Activated CD4-positive, alpha-beta T cell treated with anti-CD3 and anti-CD28 coated beads for 24 hours (primary cell): ENCODE measurements at places on chromosomes 12 and 14.

GRCh38 chr12:104691721-104692556 lies 235.2 kb downstream of the CHST11 start:
- DNase-seq, result no peak

DNA sequence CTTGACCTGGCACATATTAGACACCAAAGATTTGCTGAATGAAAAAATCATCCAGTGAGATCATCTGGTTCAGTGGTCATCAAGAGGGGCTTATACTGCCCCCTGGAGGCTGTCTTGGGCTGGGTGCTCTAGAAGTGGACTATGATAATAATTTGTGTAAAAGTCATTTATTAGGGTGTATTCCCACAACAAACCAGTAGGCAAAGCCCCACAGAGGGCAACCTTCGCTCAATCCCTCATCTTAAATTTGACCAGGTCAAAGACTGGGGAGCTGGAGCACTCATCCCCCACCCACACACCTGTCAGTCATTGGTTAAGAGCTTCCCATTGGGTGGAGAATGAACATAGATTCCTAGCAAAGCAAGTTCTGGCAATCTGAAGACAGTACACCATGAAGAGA lies 20.0 kb upstream of the FICD start:
- DNase-seq, result no peak

DNA sequence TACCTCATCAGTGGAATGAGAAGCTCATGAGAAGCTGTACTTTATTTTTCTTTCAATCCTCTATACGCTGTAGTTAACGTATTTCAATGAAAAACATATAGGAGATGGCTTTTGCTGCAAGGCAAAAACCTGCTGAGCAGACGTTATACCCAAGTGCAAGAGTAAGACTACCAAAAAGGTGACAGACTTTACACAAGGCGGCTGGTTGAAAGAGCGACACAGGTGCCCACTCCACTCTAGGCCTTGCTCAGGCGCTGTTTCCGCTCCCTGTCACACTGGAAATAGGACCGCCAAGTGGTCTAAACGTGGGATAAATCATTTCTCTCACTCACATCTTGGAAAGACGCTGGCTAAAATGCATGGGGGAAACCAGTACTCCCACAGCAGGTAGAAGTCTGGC lies 54.5 kb downstream of the PPP2R5C start:
- no peak for DNase-seq

GRCh38 chr12:4356041-4356327 lies 23.5 kb downstream of the FGF23 start:
- DNase-seq, result peak; percentile 57

DNA sequence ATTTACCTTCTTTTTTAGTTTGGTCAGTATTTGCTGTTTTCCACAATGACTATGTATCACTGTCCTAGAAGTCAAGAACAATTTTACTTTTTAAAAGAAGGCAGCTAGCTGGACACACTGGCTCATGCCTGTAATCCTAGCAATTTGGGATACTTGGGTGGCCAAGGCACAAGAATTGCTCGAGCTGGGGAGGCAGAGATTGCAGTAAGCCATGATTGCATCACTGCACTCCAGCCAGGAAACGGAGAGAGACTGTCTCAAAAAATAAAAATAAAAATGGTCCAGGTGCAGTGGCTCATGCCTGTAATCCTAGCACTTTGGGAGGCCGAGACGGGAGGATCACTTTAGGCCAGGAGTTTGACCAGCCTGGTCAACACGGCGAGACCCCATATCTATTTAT lies 28.3 kb downstream of the MDM1 start:
- DNase-seq, result no peak

GRCh38 chr14:23033251-23033727 lies 1.4 kb downstream of the PSMB5 start:
- no peak for DNase-seq

GRCh38 chr12:27261866-27262265 lies 17.8 kb downstream of the STK38L start:
- no peak for DNase-seq

GRCh38 chr12:4392223-4392742 lies 12.8 kb upstream of the FGF23 start:
- DNase-seq, result no peak

GRCh38 chr14:63952933-63953437 lies 100.2 kb downstream of the SYNE2 start:
- DNase-seq, result no peak

DNA sequence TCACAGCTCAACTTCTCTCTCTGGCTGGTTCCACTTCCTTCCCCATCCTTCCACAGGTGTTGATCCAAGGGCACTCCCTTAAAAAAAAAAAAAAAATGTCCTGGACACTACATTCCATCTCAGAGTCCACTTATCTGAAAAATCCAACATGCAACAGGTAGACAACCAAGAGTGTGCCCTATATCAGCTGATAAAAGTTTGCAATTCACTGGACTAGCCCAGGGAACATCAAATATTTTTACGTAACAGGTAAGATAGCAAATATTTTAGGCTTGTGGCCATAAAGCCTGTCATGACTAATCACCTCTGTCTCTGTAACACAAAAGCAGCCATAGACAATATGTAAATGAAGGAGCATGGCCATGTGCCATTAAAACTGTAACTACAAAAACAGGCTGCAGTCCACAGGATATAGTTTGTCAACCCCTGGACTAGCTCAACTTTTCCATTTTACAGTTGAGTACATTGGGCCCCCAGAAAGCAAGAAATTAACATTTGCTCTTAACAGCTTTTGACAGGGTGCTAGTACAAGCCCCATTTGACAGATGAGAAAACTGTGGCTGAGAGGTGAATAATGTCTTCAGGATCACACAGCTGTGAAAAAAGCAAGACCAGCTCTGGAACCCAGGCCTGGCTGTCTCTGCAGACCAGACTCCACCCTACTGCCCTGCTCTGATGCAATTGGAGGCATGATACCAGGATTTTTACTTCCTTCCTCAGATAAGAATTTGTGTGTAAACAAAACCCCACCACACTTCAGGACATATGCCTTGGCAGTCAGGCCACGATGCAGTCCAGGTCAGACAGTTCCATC lies 68.9 kb downstream of the CMKLR1 start:
- DNase-seq, result no peak

- DNase-seq, result no peak
Measured at GRCh38 chr14:64340560-64341196, 46.5 kb upstream of the ESR2 start.

DNA sequence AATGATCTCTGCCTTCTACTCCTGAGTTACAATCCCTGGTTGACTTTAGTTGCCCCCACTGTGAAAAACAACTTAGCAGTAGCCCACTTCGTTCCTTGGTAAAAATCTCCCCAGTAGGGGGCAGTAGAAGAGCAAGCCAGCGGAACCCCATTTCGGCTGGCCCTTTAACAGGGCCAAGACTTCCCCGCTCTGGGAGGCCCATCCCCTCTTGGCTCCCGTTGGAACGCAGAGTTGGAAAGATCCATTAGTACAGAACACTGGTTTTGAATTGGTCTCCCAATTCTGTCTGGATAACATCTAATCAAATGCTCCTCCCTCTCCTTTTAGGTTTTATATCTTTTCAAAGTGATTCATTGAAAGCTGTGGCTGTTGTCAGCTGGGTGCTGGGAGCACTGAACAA lies 1133.3 kb downstream of the BCL11B start:
- peak; percentile 39 for DNase-seq

- no peak for DNase-seq
Measured at GRCh38 chr12:67377021-67377420, 107.9 kb downstream of the CAND1 start.

- DNase-seq, result no peak
Measured at GRCh38 chr12:51028813-51029150, 2.6 kb upstream of the SLC11A2 start.
